ENCODE measurements at places on chromosomes 16 and 17. TPM values are rescaled to one million over a fixed set of nuclear protein-coding genes. Genes with fewer than 3 reads are reported as not detected.
A peak's percentile ranks its signal among the peaks of the same experiment; 100 is the strongest.

The SCARF1 gene
- total RNA-seq: 9.3 TPM

The ACSM5 gene
- not detected for total RNA-seq

The SPNS2 gene
- total RNA-seq: 0.19 TPM

The HLF gene
- 0.84 TPM for total RNA-seq

The KRT27 gene
- total RNA-seq: not detected

DNA sequence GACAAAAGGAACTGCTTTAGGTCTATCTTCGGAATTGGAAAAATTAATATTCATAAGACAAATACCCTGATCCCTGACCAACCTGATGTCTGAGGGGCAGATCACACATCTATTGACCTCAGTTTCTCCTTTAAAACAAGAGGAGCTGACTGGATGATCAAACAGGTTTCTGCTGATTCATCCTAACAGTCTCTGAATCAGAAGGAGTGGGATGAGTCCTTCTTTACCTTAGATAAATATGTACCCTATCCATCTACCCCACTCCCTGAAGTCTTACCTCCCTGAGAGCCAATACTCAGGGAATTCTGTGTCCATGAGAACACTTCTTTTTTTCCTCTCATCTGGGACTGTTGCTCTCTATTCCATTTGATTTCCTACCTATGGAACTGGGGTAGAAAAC, 80.3 kb upstream of the CRHR1 start:
- no peak for DNase-seq

DNA sequence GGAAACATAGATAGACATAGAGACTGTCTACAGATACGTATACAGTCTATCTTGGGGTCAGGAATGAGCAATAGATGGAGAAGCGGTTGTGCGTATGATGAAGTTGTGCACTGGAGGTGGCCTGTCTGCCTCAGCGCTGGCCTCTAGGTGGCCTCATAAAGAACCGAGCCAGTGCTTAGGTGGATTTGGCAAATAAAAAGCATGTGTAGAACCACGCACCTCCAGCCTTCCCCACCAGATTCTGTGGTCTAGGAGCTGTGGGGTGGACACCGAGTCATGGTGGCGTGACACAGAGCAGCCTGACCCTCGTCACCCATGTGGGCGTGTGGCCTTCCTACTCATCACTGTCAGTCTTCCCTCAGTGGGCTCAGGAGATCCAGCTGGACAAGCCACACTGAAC, 34.0 kb downstream of the PGS1 start:
- no peak for DNase-seq

DNA sequence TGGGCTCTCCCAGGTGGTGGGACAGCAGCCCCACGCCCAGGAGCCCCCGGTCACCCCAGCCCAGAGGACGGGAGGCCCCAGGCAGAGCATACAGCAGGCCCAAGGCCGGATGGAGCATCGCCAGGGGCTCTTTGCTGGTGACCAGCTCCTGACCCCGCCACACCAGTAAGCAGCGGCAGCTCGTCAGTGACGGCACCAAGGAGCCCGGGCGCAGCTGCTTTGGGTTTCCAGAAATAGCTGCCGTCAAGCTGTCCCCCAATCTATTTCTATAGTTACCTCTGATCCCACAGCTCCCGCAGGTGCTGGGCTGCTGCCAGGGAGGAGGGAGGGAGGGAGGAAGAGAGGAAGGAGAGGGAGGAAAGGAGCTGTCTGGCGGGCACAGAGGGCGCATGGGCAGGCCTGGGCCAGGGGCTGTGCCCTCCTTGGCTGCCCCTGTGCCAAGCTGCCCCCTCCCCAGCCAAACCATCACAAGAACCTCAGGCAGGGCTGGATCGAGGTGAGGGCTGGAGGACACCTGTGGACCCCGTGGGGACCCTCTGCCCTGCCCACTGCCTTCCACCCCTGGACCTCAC, 10.8 kb upstream of the RASD1 start:
- DNase-seq: no peak

- DNase-seq: no peak
Measured at GRCh38 chr16:9738690-9739089, 443.5 kb downstream of the GRIN2A start.

- DNase-seq: no peak
Measured at GRCh38 chr16:82004601-82005000, 6.7 kb downstream of the SDR42E1 start.

DNA sequence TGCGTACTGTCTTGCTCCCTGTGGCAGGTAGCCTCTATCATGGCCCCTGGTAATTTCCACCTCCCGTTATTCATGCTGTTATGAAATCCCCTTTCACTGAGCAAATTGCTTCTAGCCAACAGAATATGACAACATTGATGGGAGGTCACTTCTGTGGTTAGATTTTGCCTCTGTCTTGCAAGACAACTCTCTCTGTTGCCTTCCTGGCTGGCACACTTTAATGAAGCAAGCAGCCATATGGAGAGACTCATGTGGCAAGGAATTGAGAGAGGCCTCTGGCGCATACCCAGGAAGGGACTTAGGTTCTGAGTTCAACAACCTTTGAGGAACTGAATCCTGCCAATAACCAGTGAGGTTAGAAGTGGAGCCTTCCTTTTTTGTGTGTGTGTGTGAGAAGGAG, 51.8 kb upstream of the GPRC5B start:
- DNase-seq: no peak

DNA sequence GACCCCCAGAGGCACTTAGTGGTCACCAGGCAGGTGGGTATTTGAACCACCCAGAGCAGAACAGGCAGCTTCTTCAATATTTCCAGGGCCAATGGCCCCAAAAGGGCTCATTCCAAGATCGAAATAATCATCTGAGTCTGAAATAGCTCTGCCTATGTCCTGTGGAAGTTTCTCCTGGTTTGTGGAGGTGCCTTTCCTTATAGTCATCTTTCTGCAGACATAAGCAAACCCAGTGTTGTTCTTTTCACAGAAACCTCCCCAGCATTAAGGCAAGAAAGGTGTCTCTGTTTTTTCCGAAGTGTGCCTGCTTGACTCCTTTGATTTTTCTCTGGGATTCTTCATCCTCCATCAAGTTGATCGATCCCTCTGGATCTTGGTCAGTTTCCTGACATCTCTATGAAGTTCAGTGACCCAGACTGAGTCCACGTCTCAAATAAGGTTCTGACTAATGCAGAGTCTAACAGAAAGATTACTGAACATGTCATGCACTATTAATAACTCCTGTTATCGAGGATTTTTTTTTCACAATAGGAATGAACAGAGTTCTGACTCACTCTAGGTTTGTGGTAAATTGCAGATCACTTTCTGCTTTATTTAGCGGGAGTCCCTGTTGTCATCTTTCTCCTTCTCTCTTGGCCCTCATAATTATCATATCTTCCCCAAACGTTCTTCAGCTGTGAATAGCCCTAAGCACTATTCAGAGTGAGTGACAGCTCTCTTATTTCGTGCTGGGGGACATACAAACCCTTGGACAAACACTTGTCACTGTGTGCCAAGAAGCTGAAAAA, 1.5 kb downstream of the LRRC3C start:
- no peak for DNase-seq

- DNase-seq: peak; percentile 79
Measured at GRCh38 chr17:40559954-40560591, 5.2 kb downstream of the CCR7 start.

DNA sequence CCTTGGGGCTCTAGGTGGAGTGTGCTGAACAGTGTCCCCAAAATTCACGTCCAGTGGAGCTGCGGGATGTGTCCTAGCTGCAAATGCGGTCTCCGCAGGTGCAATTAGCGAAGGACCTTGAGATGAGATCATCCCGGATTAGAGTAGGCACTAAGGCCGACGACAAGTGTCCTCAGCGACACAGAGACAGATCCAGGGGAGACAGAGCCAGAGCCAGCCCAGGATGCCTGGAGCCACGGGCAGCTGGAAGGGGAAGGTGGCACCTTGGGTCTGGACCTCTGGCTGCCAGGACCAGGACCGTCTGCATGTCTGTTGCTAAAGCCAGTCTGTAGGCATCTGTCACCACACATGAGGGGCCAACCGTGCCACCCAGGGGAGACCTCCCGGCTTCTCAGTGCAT, 24.5 kb downstream of the SLC7A5 start:
- no peak for DNase-seq

- no peak for DNase-seq
Measured at GRCh38 chr17:77106874-77107358, 33.9 kb upstream of the SEC14L1 start.

DNA sequence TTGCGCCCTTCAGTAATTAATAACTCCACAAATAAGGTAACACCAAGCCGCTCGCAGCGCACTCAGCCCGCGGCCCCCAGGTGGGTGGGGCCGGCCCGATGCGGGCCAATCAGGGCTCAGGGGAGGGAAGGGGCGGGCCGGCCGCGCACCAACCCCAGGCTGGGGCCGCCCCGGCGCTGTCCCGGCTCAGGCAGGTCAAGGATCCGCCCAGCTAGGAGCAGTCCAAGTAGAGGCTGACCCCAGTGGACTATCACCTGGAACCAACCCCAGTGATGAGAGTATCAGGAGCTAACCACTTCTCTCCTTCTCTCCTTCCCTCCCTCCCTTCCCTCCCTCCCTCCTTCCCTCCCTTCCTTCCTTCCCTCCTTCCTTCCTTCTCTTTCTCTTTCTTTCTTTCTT, 110.8 kb downstream of the C16orf78 start:
- no peak for DNase-seq

DNA sequence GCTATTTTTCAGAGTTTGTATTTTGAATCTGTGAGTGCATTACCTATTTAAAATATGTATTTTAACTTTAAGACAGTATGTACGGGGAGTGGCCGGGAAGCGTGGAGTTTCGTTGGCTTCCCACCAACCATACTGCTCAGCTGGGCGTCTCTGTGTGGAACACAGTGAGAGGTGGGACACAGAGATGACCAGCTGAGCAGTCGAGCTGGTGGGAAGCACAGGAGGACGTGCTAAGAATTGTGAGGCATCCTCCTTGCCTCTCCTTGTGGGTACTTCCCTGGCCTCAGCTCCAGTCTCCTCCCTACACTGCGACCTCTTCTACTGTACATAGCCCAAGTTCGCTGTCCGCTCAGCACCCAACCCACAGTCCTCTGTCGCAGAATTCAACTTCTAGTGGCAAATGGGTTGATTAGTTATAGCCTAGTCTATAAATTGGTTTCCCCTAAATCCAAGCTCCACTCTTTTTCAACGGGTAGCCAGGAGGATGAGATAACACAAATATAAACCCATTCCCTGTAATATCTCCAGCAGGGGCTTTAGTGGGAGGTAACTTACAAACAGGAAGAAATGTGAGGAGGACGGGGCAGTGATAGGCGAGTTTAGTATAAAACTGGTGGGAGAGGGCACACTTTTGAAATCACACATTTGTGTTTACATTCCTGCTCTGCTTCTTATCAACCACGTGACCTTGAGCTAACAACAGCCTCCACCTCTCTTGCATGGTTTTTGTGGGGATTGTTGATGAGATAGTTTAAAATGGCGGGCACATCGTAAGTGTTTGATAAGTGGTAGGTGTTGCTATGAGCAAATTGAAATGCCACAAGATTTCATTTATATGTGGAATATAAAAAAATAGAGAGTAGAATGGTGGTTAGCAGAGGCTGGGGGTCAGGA, 211.9 kb upstream of the HS3ST3A1 start:
- no peak for DNase-seq

DNA sequence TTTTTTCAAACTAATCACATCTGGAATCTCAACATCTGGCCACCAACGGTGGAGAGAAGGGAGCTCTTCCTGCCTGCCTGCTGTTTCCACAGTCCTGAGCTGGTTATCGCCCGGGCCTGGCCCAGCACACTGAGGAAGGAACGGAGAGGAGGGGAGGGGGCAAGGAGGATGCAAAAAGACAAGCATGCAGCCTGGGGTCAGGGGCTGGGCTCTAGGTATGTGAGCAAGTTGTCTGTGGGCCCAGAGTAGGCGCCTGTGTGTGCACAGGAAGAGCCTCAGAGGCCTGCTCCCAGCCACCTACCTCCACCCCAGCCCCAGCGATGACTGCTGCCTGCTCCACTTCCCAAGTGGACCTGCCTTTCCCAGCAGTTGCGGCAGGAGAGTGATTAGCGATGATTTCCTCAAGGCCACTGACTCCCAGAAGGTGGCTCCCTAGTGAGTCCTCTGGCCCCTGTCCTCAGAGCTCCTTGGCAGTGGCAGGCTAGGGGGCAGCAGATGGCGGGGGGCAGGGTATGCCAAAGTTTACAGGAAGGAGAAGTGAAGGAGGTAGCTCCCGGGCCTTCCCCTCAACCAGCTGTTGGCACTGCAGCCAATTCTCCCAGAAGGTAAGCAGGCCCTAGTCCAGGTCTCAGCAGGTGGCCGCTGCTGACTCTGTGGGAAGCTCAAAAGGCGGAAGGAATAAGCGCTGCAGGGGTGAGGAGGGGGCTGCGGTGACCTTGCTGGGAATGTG, 27.0 kb upstream of the RASD1 start:
- no peak for DNase-seq

- no peak for DNase-seq
Measured at GRCh38 chr16:53369921-53370320, 64.3 kb upstream of the RBL2 start.

GRCh38 chr17:75985986-75986385, 6.9 kb downstream of the TEN1 start:
- no peak for DNase-seq

DNA sequence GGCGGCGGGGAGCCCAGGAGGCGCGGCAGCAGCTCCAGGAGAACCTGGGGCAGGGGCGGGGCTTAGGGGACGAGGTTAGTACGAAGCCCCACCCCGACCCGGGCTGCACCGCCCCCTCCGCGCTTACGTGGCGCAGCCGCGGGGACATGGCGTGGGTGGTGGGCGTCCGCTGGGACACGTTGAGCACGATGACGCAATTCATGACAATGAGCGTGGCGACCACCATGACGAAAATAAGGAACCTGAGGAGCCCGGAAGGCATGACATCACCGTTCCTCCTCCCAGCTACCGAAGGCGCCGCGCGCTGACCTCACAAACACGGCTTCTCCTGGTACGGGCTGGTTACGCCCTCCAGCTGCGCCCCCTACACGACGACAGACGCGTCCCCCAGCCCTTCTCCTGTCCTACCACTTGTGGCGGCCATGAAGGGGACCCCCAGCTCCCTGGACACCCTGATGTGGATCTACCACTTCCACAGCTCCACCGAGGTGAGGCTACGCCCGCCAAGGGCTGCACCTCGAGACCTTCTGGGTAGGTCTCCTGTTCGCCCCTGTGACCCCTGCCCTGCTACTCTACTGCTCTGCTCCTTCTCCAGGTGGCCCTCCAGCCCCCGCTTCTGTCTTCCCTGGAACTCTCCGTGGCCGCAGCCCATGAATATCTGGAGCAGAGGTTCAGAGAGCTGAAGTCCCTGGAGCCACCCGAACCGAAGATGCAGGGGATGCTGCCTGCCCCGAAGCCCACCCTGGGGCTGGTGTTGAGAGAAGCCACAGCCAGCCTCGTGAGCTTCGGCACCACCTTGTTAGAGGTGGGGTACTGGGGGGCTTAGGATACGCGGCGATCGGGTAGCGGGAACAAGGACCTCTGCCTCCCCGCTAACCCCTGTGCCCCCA, at the start of gene C17orf107:
C17orf107 (plus strand) TSS at position 196 of the 890 bp plus-strand sequence; CDS start at position 423, 227 bp downstream.
- DNase-seq: peak; percentile 92

DNA sequence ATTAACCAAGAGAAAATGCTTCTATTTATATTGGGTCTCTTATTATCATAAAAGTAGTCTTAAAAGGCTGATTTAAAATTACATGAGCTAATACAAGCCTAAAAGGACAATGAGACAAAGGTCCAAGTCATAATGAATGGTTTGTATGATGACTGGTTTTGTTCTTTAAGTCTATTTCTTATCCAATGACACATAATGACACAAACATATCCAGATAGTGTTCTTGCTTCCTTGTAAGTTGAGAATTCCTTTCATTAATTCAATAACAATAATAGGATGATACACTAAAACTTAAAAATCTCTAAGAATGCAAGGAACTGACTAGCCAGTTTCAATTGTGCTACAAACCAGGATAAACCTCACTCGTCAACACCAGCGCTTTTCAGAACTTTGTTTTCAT, 244.1 kb downstream of the CEP112 start:
- no peak for DNase-seq

GRCh38 chr17:37339321-37339720, 36.5 kb upstream of the C17orf78 start:
- no peak for DNase-seq

Measured in naive thymus-derived CD4-positive, alpha-beta T cell (primary cell).